Kasumi-1 (cell line): ENCODE measurements at places on chromosomes 3 and 15.

- DNase-seq, result peak; percentile 35
Measured at GRCh38 chr15:99729920-99730319, 3.3 kb downstream of the LYSMD4 start.

DNA sequence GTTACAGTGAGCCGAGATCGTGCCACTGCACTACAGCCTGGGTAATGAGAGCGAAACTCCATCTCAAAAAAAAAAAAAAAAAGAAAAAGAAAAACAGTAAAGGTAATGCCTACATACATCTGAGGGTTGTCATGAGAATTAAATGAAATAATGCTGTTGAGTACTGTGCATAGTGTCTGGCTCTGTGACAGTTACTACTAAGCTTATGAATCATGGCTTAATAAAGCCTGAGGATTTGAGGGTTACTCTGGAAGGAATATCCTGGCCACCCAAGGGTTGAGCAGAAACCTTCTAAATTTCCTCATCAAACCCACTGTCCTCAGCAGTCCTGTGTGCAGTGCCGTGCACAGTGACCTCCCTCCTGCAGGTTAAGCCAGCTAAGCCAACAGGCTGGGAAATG, 26.8 kb upstream of the ELP6 start:
- DNase-seq, result no peak

DNA sequence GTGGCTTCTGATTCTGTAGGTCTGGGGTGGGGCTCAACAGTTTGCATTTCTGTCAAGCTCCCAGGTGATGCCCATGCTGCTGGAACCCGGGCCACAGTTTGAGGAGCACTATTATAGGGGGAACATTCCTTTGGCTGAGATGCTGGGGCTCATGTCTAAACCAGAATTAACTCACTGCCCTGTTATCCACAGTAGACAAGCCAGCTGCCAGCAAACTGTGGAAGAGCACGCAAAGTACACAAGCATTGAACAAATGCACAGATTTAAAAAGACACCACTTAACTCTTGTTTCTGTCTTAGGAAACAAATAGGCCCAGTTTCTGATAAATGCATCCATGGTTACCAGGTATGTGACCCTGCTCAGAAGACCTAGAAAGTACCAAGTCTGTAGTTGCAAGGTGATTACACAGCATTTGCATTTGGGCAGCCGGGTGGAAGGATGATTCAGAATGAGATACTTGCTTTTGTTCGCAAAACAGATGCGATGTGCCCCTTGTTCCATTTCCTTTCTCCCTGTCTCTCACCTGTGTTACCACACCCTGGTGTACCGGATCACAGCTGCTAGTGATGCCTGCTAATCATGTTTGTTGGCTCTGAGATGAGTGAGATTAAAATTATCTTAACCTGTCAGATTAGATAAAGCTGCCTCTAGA, 12.4 kb downstream of the GYG1 start:
- no peak for DNase-seq

GRCh38 chr15:89198934-89199333, 22.4 kb downstream of the RLBP1 start:
- no peak for DNase-seq

GRCh38 chr15:78453447-78453846, 15.4 kb downstream of the IREB2 start:
- DNase-seq, result peak; percentile 72

DNA sequence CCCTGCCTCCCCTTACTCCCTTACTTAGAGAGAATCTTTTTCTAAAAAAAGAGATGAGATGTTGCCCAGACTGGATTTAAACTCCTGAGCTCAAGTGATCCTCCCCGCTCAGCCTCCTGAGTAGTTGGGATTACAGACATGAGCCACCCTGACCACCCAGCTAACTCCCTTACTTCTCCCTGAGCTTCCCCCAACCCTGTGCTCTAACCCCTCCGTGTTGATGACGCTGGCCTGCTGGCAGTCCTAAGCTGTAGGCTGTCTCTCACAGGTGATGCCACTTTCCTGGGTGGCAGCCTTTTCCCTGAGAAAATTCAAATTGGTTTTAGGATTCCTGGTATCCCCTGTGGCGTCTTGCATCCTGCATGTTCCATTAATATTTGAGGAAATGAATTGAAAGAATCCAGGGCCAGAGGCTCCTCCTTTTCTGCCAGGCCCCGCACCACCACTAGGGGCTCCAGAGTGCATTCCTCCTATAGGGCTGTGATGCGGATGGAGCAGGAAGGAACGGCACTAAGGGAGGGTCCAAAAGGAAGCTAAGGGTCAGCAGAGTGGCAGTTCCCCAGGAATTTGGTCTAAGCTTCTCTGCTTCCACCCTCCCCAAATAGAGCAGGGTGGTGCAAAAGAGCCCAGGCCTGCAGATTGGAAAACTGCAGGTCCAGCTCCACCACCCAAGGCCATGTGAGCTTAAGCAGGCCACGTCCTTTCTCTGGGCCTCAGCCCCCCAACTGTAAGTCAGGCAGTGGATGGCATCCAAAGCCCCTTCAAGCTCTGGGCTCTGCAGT, 101.1 kb downstream of the DAPK2 start:
- peak; percentile 75 for DNase-seq

GRCh38 chr3:25665315-25666280, 891 bp upstream of the TOP2B start:
- peak; percentile 82 for DNase-seq

DNA sequence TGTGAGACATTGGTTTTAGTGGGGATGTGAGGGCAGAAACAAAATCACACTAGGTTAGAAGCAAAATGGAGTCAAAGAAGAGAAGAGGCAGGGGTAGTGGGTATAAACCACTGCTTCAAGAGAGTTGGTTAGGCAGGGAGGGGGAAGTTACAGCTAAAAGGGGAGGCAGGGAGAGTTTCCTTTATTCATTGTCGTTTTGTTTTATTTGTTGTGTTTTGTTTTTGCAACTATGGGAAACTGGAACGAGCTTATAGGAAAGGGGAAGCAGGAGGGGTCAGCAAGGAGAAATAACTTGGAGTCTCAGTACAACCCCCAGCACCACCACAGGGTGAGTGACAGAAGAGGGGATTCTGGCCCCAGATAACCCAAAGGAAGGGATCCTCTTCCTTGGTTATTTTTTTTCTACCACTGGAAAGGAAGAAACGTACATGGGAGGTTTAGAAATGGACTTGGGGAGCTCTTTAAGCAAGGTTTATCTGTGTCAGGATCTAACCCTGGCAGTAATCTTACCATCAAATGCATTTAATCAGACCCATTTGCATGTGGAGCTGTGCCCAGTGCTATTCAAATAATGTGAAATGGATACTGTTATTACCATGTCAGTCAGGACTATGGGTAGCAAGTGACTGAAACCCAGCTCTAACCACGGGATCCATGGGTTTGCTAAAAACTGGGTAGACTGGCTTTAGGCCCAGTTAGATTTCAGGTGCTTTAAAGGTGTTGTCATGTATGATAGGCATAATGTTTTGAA, 68.7 kb downstream of the CCNL1 start:
- no peak for DNase-seq

DNA sequence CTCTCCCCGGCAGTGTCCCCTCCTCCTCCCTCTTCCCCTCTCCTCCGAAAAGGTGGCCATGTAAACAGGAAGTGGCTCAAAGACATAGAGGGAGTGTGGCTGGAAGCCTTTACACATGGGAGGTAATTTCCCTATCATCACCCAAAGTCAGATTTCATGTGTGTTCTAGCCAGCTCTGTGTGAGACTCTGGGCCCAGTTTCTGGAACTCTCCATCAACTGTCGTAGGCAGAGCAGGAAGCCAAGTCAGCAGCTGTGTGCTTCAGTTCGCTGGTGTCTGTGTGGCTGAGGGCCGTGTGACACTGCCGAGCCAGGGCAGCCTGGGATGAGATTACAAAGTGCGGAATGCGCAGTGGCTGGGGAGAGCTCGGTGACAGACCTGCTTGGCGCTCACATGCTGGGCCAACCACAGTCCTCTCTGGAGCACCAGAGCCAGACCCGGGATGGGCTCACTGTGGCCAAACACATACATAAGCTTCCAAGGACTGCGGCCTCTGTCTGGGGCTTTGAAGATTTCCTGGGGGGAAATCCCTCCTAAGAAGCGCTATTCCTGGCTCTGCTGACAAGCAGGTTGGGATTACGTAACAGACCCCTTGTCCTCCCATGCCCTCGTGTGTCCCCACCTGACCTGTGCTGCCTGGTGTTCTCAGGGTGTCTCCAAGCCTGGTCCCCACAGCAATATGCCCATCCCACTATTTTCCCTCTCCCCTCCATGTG, 50.7 kb downstream of the UMPS start:
- no peak for DNase-seq

DNA sequence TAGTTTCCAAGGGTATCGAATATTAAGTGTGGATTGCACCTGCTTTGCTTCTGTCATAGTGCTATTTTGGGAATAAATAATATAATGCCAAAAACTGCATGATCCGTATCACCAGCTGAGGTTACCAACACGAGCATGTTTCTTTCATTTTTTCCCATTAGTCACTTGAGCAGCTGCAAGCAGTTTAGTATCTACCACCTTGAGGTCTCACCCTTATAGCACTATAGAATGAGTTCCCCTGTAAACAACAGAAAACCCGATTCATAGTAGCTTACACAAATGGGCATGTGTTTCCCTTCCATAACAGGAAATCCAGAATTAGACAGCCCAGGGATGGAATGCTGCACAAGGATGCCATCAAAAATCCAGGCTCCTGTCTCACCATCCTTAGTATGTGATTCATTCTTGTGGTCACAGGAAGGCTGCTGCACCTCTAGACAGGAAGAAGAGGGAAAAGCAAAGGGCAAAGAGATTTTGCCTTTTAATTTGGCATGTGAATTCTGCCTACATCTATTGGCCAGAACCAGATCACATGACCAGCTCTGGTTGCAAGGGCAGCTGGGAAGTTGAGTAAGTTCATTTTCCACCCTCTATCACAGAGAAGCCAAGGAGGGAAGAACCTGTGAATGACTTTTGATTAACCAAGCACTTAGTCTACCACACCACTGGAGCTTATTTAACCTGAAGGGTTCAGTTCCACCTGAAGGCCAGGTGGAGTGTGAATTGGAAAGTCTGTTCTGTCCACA, 91.3 kb upstream of the SLC25A36 start:
- DNase-seq, result no peak

GRCh38 chr3:136023264-136023978, 57.9 kb downstream of the PPP2R3A start:
- no peak for DNase-seq

- DNase-seq, result no peak
Measured at GRCh38 chr3:87333393-87333892, 57.1 kb upstream of the POU1F1 start.

GRCh38 chr3:165502707-165503106, 306.5 kb upstream of the SLITRK3 start:
- no peak for DNase-seq
